ENCODE measurements at places on chromosomes 1 and 21.
A peak's percentile ranks its signal among the peaks of the same experiment; 100 is the strongest.

DNA sequence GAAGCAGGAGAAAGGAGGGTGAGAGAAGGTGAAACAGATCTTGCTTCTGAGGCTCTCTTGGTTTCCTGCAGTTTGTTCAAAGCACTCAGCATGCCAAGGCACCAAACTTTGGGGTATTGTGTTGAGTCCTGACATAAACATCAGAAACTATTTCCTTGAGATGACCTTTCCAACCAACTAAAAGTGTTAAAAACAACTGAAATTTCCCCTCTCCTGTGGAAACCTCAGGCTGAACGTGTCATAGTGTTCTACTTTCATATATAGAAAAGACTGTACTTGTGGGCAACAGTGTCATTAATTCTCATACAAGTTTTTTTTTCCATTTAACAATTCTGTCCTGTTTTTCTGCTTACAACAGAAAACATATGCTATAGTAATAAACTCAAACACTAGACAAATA is 6.3 kb upstream of the LYST start:
- DNase-seq: no peak

DNA sequence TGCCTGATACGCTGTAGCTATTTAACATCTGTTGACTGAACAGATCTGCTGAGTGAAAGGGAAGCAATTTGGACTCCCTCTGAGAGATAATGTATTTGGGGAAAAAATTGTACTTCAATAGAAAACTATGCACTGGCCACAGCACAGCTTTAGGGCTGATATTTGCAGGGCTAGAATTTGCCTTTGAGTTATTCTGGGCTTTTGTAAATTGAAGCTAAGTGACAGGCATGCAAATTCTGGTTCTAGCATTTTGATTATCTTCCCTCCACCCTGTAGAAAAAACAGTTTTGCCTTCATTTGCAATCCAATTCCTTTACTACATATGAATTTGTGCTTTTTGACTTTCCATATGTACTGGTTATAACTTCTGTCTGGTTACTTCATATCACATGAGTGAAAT is 7.9 kb downstream of the KYAT3 start:
- DNase-seq: no peak

DNA sequence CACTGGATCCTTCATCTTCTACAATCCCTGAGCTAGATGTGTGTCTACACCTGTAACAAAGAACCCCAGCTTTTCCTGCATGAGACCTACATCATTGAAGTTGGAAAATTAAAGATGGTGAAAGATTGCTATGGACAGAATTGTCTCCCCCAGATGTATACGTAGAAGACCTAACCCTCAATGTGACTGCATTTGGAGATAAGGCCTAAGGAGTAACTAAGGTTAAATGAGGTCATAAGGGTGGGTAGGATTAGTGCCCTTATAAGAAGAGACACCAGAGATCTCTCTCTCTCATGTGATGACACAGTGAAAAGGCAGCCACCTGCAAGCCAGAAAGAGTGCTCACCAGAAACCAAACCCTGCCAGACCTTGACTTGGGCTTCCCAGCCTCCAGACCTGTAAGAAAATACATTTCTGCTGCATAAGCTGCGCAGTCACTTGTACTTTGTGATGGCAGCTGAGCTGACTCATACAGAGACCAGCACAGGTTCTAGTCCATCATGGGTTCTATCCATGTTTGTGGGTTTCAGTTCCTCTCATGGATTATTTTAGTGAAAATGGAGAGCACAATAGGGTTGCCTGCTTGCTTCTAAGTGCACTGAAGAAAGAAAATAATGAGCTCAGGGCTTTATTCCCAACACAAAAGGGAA is 180.8 kb downstream of the TPR start:
- no peak for DNase-seq

DNA sequence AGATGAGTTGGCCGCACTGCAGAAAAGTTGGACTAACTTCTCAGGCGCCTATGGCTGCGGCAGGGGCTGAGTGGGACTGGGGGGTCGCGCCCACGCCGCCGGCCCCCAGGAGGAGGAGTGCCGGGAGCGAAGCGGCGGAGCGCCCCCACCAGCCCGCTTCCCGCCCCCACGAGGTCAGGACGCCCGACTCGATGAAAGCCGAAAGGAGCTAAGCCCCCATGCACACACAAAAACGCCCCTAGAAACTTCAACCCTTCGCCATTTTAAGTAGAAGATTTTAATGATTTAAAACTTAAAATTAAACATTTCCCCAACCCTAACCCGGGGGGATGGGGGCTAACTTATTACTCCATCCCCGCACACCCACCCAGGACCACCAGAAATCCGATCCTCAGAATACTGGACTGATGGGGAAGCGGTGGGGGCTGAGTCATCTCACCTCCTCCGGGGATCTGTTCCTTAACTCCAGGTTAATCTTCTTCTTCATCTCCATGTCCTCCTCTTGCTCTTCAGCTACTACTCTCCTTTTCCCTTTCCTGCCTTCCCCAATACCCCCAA is 539 bp downstream of the ANP32E start:
- peak; percentile 28 for DNase-seq

DNA sequence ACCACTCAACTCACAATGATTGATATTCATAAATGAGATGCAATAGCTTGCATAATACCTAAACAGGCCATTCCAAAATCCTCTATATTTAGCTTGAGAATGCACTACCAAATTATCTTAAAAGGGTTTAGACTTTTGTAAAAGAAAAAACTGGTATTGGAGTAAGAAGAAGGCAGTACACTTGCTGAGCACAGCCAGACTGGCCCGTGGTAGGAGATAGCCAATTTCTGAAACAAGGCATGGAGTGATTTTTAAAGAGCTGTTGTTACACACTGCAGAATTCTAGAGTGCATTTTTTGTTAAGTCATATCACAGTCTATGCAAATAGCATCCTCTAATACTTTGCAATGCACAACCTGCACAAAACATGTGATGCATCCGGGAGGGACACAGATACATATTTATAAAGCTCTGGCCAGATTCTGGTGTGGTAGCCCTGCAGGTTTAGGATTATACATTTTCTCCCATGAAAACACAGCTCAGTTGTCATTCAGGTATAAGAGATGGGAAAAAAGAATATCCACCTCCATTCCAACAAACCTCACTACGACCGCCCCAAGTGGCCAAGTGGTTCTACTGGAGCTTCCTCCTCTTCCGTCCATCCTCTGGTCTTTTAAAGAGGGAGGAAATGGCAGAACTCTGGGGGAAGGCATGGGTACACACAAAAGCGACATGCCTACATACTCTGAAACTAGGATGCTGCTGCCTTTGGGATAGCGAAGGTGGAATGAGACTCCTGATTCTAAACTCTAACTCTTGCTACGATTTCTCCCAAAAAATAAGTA is 40.8 kb downstream of the BCAR3 start:
- DNase-seq: no peak

DNA sequence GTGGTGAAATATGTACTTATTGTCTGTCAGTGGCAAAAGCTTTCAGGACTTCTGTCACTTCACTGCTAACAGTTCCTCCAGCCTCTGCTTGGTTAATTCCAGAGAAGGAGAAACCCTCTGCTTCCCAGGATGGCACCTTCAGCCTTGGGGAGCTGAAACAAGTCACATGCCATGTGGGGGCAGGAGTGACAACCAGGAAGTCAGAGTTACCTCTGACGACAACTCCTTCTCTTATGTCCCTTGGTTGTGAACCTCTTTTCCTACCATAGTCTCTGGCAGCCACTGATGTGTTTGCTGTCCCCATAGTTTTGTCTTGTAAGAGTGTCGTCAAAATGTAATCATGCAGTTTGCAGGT is 53.6 kb downstream of the FCRL5 start:
- DNase-seq: no peak

- DNase-seq: no peak
Observed at GRCh38 chr1:107935396-107936064, 29.4 kb downstream of the VAV3 start.

GRCh38 chr1:235783148-235783776 is 83.4 kb downstream of the LYST start:
- DNase-seq: no peak

DNA sequence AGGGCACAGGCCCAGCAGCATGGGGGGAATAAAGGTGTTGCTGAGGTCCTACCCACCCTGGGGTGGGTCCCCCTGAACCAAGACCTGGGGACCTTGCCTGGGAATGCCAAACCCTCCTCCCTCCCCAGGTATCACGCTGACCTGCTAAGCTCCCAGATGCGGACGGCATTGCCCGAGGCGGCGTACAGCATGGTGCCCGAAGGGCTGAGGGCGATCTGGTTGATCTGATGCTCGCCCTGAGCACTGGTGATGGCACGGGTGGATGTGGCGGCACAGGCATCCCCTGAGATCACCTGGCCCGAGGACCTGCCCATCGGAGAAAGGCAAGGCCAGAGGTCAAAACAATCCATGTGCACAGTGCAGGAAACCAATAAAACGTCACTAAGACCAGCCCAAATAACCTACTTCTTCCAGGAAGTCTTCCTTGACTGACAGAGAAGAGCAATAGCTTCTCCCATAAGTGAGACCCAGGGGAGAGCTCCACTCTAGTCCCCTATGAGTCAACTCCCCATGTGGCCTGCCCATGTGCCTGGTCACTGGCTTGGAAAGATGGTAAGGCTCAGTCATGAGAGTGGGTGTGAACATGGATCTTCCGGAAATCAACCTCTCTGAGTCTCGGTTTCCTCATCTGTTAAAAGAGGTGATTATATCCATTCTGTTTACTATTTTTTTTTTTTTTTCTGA is 46.3 kb downstream of the KIF21B start:
- no peak for DNase-seq

Data from BE2C (cell line).